CD4-positive, alpha-beta T cell (primary cell): ENCODE measurements at places on chromosomes 12 and 14. TPM values are rescaled to one million over a fixed set of nuclear protein-coding genes. Genes with fewer than 3 reads are reported as not detected.

- DNase-seq: no peak
These were observed 42.6 kb downstream of the TGFB3 start for GRCh38 chr14:75939200-75939599.

DNA sequence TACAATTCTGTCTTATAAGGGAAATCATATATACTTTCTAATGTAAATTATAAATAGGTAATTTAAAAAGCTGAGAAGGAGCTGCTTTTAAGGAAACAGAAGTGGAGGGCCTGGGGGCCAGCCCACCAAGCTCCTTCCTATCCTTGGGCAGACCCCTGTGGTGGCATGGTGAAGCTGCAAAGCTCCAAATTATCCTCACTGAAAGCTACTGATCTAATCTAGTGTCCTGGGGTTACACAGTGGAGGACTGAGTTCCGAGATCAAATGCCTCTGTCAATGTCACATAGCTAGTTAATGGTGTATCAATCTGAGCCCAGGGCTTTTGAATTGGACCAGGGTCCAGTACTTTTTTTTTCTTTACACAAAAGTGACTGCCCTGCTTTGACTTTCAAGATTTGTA lies 355.4 kb downstream of the CEP128 start:
- DNase-seq: no peak

GRCh38 chr12:116142936-116143898 lies 134.3 kb downstream of the MED13L start:
- DNase-seq: peak; percentile 25

DNA sequence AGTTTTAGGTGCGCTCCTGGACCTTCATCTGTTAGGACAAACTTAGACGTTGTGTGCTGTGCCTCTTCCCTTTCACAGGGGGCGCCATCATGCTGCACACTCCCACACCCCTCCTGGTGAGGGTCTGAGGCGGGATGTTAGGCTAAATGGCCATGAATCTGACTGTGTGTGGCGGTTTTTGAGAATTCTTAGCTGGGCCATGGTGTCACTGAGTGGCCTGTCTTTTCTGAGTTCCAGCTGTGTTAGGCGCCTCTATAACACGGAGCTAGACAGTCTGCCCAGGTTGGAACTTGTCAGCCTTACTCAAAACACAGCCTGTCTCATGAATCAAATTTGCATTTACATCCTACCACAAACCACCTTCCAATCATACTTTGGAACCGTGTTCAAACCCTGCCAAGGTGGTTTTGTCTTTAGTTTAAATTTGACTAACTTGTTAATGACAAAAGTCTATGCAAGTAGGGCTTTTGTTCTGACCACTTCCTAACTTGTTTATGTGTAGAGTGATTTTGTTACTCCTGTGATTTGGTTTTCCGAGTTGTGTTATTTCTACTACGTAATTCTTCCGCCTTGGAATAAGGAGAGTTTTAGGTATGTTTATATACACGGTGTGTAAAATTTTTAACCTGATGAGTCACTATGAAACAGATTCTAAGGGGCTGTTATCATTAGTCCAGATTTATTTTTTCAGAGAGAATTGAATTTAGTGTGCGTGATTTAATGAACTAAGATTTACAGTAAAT lies 19.6 kb downstream of the ACVR1B start:
- DNase-seq: no peak

- DNase-seq: no peak
These were observed 38.4 kb downstream of the TMEM132C start for GRCh38 chr12:128305336-128305892.

DNA sequence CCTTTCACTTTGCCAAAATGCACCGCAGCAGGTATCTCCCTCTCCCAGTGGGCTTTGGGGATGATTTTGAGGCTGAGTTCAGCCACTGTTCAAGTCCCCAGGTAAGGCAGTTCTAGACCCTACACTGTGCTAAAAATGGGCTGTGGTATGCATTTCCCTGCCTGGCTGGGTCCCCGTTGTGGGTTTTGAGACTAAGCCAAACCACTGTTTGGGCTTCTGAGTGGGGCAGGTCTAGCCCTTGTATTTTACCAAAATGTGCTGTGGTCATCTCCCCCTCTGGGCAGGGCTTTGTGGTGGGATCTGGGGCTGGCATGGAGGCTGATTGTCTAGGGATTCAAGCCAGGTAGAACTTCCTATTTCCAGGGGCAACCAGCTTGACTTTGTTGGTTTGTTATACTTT lies 13.6 kb upstream of the OR4Q3 start:
- no peak for DNase-seq

- no peak for DNase-seq
These were observed 704.2 kb upstream of the TBX3 start for GRCh38 chr12:115388139-115388538.

GRCh38 chr14:34023824-34024767 lies 73.2 kb upstream of the EGLN3 start:
- no peak for DNase-seq

- peak; percentile 88 for DNase-seq
These were observed at the start of gene BLTP3B for GRCh38 chr12:100142851-100143559. Gene BLTP3B (minus strand): TSS chr12:100142874. CDS start chr12:100142635, 239 bp downstream.

GRCh38 chr12:3300833-3301401 lies 190.1 kb upstream of the PRMT8 start:
- DNase-seq: no peak

DNA sequence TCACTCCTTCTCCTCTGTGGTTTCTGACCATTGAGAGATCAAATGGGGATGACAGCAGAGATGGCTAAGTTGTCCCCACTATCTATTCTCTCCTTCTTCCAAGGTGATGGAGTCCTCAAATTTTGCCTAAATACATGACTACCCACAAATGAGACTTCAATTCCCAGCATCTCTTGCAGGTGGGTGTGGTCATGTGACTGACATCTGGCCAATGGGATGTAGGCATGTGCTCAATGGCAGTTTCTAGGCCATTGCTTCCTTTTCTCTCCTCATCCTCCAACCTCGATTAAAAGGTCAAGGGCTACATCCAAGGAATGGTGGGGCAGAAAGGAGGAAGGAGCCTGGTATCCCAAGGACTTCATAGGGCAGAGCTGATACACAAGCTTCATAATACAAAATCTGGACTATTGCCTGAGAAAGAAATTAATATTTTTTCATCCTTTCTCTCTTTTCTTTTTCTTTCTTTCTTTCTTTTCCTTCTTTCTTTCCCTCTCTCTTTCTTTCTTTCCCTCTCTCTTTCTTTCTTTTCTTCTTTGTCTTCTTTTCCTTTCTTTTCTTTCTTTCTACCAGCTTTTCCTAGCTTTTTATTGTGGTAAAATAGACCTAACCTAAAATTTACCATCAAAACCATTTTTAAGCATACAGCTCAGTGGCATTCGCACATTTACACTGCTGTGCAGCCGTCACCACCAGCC lies 100.9 kb upstream of the PRB2 start:
- no peak for DNase-seq

DNA sequence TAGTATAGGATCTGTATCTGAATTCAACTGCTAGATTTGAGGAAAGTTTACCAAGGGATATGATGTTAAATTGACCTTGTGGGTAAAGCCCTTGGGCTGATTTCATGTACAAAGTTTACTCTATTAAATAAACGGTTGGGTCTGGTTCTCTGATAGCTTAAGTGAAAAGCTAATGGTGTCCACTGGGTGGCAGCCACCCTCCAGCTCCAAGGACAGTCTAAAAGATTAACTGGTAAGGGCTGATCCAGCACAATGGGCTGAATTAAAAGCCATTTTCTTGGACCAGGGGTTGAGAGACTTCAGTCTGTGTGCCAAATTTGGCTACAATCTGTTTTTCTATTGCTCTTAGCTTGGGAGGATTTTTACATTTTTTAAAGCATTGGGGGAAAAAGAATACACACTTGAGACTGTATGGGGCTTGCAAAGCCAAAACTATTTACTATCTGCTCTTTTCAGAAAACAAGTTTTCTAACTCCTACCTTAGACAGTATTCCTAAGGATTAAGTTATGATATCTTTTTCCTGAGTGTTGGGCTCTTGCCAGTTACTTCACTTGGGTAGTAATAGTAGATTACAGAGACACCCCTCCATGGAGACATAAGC lies 116.5 kb downstream of the GPHN start:
- peak; percentile 40 for DNase-seq

- no peak for DNase-seq
These were observed 35.6 kb upstream of the VSX2 start for GRCh38 chr14:74203639-74204038.

DNA sequence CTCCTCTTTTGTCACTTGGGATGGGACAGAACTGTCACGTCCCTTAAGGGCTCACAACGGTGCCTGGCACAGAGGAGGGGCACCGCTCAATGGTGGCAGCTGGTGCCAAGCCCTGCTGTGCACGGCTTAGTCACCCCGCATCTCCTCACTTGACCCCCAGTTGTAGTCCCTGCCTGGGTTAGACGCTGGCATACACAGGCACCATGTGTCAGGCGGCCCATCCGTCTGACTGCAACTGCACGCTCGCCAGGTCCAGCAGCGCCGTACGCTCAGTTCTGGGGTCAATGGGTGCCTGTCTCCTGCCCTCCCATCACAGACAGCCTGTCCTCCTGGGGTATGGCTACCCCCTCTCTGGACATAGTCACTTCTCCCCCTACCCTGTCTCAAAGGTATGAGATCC lies 1.6 kb upstream of the PACS2 start:
- no peak for DNase-seq

GRCh38 chr12:87930627-87931026 lies 98.6 kb downstream of the C12orf50 start:
- no peak for DNase-seq

DNA sequence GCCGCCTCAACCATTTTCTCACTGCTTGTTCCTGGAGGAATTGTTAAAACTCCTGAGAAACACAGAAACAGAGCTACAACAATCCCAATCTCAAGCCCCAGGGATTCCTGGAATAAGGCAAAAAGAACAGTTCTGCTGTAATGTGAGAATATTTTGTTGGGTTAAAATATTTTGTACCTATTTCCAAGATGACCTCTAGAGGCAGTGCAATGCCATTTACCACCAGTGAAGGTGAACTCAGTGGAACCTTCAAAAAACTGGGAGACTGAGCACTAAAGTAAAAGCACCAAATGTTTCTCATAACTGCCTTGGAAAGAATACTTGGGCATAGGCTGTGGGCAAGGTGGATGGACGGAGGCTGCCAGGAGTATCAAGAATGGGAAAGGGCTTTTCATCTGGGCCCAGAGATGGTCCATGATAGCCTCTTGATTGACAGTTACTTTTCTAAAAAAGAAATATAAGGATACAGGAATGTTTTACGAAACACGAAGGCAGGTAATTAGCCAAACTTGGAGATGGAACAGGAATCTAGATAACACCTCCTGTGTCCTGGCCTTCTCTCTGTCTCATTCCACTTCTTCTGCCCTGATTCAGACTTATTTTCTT lies 334.0 kb upstream of the FLRT2 start:
- DNase-seq: no peak

- no peak for DNase-seq
These were observed 185.6 kb downstream of the DICER1 start for GRCh38 chr14:94971750-94972149.

- no peak for DNase-seq
These were observed 16.7 kb downstream of the AHSA1 start for GRCh38 chr14:77474479-77475177.

GRCh38 chr14:86179980-86180379 lies 650.0 kb downstream of the FLRT2 start:
- no peak for DNase-seq

GRCh38 chr12:23686095-23686494 lies 263.4 kb downstream of the SOX5 start:
- DNase-seq: no peak

DNA sequence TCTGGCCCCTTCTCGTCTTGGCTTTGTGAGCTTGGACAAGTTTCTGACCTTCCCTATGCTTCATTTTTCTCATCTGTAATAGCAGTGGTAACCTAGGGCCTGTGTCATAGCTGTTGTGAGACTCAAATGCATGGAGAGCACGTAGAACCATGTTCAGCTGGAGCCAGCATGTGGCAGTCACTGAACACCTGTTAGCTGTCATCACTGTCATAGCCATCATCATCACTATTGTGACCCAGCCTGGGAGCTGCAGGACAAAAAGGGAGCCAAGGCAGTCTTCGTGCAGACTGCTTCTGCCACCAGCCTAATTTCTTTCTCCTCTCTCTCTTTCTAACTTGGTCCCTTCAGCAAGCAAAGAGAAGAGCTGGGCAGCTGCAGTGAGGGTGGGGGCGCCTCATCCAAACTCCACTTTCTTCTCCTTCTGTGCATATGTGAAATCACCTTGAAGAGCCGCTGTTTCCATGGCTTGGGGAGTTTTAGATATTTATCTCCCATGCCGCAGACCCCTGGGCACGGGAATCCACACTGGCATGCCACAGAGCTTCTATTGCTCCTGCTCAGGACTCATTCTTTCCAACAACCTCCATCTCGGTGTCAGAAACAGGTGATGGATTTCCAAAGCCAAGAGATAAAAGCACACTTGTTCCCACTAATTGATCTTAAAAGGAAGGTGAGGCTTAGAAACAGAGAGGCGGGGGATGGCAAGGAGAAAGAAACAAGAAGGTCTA lies 87.0 kb downstream of the SRRM4 start:
- no peak for DNase-seq

- DNase-seq: no peak
These were observed 557.7 kb downstream of the TRHDE start for GRCh38 chr12:72829838-72830237.

- no peak for DNase-seq
These were observed 6.7 kb downstream of the RIMBP2 start for GRCh38 chr12:130709151-130709970.

- no peak for DNase-seq
These were observed 215.7 kb downstream of the CPNE8 start for GRCh38 chr12:38689704-38690103.

- DNase-seq: no peak
These were observed 4.0 kb downstream of the CPSF6 start for GRCh38 chr12:69243099-69244084.

DNA sequence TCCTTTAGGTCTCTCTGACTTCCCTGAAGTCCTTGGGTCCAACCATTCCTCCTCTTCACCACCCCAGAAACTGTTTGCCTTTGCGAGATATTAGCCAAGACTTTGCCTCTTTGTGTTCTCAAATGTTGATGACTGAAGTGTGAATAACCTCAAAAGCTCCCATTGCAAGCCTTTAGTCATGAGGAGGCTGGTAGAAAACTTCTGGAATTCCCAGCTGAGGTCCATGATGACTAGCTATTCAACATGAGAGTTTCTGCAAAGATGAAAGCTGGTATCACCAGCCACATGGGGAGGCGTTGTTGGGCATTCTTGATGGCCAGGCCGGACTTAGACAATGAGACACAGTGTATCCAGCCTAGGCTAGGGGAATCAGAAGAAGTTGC lies 111.7 kb downstream of the TBX5 start:
- no peak for DNase-seq

- no peak for DNase-seq
These were observed 19.8 kb upstream of the MED13L start for GRCh38 chr12:116297224-116297834.

GRCh38 chr14:89351516-89352404 lies 65.3 kb downstream of the FOXN3 start:
- no peak for DNase-seq

The SLC6A12 gene
- total RNA-seq: not detected

The PTPRQ gene
- not detected for total RNA-seq

The TMEM119 gene
- total RNA-seq: 2.6 TPM

The DLGAP5 gene
- total RNA-seq: 0.25 TPM

The NGB gene
- total RNA-seq: not detected

The TOMM20L gene
- 0.56 TPM for total RNA-seq

The LAG3 gene
- 0.82 TPM for total RNA-seq

The CD9 gene
- 0.36 TPM for total RNA-seq

The ACOT6 gene
- total RNA-seq: not detected

The AICDA gene
- not detected for total RNA-seq
